ENCODE measurements at places on chromosomes 6 and 20.

DNA sequence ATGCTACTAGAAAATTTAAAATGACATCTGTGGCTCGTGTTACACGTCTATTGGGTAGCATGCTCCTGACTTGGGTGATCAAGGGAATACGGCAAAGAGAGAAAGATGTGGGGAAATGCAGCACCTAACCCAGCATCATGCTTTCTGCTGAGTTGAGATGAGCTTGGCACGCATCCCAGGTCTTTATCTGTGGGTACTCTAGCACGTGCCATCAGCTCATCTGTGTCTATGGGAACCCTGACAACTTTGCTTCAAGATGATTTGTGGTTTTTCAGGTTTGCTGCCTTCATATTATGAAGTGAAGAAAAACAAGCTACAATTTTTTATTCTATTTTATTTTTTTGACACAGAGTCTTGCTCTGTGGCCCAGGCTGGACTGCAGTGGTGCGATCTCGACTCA is 21.0 kb downstream of the RNASET2 start:
- no peak for DNase-seq

DNA sequence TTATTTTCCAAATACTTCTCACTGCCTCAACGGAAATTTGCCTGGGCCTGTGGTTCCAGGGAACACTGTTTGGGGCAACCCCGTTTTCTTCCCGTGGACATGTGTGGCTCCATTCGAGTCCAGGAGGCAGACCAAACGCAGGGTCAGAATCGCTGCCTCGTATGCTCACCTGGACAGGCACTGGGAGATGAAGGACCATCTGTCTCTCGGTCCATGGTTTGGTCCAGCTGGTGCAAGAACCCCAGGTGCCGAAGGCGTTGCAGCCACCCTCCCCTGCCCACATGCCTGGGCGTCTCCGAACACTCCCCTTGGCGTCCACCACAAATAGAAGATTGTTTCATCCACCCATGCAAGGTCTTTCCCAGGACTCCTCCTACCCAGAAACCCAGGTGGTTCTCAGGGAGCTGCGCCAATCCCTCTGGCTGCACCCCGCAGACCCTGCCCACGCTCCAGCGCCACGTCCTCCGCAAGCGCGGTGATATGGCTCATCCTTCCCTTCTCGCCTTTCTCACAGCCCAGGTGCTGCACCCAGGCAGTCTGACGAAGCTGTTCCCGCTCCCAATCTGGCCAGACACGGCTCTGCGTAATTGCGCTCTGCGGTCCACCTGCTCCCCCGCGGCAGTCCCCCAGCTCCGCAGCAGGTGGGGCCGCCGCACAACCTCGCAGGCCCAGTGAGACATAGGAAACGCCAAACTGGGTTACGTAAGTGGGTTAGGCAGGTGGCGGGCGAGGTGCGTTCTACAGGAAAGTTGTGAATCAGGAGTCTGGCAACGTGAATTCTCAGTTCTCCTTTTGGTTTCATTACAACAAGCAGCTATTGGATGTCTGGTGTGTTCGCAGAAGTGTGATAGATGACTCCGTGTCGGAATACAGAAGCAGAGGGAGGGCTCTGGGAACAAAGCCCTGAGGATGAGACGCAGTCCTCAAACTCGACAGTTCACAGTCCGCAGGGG is 146.2 kb upstream of the ECI2 start:
- DNase-seq, result peak; percentile 10

GRCh38 chr6:81475646-81476045 is 276.8 kb downstream of the TENT5A start:
- no peak for DNase-seq

DNA sequence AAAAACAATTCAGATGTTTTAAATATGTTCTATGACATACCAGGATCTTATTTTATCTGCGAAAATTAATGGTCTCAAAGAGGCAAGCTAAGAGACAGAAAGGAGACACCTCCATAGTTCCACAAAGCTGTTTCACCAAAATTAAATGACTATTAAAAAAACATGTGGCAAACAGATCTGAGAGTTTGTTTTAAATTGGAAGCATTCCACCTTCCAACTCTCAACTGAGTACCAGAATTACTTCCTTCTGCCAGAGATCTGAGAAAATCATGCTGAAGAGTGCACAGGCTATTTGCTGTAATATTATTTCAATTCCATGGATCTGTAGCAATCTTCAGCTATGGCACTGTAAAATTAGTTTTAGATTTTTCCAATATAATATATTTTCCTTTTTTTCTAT is 669.5 kb upstream of the MARCKS start:
- DNase-seq, result no peak

DNA sequence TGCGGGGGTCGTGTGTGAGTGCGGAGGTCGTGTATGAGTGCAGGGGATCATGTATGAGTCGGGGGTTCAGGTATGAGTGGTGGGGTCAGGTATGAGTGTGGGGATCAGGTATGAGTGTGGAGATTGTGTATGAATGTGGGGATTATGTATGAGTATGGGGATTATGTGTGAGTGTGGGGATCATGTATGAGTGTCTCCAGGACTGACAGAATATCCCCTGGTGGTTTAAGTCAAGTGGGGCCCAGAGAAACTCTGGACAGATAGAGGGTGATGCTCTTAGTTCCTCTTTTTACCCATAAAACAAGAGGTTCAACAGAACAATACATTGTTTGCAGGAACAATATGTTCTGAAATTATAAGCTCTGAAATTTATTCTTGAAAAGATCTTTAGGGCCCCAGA is 131.9 kb downstream of the UST start:
- no peak for DNase-seq

DNA sequence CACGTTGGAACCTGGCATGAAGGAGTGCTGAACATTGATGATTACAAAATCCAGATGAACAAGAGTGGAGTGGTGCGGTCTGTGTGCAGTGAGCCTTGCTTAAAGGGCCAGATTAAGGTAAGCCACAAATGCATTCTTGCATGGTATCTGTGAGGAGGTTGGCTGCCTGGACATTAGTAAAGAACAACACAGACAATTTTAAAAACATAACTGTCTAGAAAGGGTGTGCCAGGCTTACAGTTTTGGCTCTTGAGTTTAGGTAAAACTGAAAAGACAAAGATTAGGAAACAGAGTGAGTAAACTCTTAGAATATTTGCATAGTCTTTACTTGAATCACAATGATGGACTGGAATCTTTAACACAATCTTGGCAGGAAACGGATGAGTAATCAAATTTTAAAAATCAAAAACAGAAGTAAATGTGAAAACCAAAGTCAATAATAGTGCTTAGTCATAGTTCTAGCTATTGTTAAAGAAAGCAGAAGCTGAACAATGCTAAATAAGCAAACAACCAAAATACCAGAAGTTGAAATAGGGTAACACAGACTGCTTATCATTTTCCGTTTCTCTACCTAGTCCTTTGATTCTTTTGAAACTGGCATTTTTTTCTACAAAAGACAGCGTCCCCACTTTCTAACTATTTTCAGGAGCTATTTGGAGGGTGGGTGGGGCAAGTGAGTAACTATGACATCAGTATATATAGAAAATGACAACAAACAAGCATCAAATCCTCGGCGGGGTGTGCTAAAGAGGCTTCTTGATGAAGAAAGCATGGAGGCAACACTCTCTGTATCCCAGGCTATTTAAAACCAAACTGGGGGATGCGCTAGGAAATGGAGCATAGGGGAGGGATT is 185.8 kb upstream of the RAB32 start:
- no peak for DNase-seq

DNA sequence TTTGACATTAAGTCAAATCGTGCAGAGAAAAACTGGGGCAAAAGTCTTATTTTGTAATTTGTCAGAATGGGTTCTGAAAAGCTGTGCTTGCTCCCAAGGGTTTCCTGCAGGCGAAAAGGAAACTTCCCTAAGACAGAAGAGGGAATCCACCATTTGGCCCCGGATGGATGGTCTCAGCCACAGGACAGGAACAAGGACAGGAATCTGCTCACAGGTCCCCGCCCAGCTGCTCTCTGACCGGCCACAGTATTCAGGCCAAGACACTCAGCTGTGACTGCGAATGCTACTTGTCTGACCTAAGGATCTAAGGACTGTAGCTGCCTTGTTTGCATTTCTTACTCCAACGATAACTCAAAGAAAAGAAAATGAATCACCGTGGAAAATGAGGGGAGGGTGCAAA is 197.0 kb downstream of the BMP7 start:
- DNase-seq, result no peak

DNA sequence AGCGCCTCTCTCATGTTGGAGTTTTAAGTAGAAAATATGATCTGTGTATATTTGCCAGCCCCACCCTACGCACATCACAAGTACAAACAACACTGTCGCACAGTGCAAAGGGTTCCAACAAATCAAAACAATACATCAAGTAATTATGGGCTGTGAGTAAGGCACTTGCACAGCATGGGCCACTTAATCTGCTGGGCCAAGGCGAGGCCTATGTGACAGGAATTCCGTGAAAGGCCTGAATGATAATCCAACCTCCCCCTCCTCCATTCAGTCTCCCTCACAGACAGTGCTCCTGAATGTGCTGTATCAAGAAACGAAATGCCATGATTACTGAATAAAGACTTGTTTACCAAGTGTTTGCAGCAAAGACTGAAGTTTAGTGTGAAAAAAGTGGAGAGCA is 130.1 kb upstream of the SLC2A12 start:
- no peak for DNase-seq

- DNase-seq, result no peak
These were observed 887 bp downstream of the TSPYL1 start for GRCh38 chr6:116278854-116279231.

DNA sequence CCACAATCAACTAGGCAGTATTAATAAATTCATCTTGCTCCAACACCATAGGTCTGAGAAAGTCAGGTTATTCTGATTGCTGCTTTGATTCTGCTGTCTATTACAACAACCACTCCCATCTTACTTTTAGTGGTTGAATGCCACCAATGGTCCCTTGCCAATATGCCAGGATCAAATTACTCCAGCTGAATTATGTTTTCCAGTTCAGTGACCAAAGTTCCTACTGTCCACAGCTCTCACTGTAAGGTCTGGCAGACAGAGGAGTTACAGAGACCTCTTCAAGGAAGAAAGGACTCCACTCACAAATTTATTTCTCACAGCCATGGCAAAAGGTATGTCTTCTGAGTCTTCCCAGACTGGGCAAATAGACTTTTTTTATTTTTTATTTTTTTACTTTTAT is 557.0 kb downstream of the HAO1 start:
- no peak for DNase-seq

- DNase-seq, result no peak
These were observed 158.3 kb downstream of the GRM4 start for GRCh38 chr6:33987531-33988021.

- no peak for DNase-seq
These were observed 662 bp downstream of the ZNF343 start for GRCh38 chr20:2507875-2508630.

DNA sequence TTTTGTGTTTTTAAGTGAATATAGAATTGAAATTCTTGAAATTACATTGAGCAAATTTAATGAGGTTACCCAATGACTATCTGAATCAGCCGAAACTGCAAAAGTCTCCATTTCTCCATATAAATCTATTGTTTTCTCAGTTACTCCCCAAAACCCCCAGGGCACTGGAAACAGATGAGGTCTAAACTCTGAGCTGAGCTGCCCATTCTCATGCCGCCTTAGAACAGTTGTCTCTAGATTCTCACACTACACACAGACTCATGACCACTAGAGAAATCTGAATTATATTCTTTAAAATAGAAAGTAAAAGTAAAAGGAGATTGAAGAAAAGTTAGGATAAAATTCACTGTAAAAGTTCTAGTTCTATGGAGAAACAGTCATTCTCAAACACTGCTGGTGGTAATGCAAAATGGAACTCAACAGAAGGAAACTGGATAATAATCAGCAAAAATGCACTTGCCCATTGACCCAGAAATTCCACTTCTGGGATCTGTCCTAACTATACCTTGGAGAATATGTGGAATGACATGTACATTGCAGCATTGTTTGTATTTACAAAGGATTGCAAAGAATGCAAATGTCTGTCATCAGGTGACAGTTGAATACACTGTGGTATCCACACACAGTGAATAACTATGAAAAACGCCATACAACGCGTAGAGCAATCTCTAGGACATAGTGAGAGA is 125.5 kb downstream of the IPCEF1 start:
- DNase-seq, result no peak

DNA sequence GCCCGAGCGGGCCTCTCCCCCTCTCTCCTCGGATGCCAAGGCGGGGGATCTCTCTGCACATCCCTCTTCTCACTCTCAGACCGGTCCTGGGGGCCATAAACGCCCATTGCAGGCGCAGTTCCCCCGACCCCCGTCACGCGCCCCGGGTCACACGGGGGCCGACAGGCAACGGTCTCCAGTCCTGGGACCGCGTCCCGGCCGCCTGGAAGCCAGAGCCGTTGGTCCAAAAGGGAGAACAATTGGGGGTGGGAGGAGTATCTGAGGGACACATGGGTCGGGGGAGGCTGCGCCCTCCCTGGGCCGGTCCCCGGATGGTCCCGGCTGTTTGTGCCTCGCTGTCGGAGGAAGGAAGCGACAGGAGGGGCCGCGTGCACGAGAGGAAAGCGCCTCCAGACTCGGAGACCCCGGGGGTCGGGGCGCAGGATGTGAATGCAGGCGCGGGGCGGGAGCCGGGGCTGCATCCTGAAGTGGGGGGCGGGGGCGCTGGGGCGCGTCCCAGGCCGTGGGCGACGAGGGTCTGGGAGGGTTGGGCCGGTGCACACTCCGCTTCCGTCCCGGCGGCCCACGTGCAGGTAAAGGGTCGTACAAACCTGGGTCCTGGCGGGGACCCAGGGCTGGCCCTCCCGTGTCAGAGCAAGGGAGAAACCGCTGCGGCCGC is 903 bp downstream of the SLC4A11 start:
- DNase-seq, result no peak

DNA sequence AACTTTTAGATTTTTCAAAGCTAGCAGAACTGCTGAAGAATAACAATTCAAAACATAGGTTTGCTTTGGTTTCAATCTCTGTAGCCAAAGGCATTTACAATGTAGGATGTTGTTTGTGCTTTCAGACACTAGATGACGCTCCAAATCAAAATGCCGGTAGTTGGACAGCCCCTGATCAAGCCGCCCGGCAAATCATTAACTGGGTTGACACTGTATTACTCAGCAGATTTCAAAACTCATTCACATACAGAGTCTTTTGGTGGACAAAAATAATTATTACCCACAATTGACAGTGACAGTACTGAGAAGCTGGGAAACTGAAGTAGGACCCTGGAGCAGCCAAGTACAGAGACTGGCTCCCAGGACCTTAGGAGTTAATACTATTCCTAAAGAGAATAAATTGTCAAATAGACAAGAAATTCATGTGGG is 21.3 kb upstream of the HFE start:
- no peak for DNase-seq

DNA sequence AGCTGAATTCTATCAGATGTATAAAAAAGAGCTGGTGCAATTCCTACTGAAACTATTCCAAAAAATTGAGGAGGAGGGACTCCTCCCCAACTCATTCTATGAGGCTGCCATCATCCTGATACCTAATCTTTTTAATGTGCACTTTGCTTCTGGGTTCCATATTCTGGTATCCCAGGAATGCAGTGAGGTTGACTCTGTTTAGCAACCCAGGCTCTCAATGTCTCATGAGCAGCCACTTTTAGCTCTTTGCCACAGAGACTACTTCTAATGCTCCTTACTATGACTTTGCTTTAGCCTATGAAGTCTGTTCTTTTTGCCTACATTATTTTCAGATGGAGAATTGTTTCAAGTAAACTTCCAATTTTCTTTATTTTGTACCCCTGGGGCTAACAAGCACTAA is 185.5 kb upstream of the NRSN1 start:
- DNase-seq, result no peak
